Activated CD4-positive, alpha-beta T cell treated with anti-CD3 and anti-CD28 coated beads, Interleukin-2, amount 50 U/mL, for 24 hours (primary cell): ENCODE measurements at places on chromosomes 12 and 14.

- no peak for DNase-seq
Observed at GRCh38 chr12:41271489-41271888, 83.4 kb downstream of the PDZRN4 start.

GRCh38 chr12:10554228-10554755, 48.6 kb downstream of the EIF2S3B start:
- no peak for DNase-seq

- DNase-seq, result no peak
Observed at GRCh38 chr12:22656376-22656775, 31.4 kb downstream of the ETNK1 start.

GRCh38 chr12:107873223-107873622, 98.7 kb downstream of the ASCL4 start:
- DNase-seq, result no peak

DNA sequence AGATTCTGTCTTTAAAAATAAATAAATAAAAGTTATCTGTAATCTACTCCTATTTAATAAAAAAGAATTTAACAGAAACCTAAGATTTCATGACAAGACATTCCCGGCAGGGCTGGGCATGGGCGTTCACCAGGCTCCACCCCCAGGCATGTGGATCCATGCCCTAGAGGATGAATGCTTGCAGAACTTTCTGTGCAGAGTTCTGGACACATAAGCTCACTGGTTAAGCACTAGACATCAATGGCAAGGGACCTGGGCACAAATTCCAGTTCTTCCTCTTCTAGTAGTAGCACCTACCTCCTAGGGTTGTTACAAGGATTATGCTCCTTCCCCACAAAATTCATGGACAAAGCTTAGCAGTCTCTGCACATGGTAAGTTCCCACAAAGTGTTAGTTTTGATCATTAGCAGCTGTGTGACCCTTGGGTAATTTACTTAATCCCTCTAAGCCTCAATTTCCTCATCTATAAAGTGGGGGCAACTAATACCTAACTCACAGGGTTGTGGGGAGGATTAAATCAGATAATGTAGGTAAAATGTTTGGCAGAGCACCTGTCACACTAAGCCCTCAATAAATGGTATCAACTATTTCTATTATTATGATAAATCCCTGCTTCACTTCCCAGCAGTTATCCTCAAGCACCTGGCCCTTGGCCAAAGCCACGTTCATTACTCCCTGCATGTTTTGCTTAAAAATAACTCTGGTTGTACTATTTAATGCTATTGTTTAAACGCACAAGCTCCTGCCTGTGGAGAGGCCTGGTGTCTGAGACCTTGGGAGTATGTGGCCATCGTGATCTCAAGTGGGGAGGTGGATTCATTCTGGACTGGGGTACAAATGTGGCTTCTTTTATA, 9.8 kb downstream of the GALNT6 start:
- no peak for DNase-seq

DNA sequence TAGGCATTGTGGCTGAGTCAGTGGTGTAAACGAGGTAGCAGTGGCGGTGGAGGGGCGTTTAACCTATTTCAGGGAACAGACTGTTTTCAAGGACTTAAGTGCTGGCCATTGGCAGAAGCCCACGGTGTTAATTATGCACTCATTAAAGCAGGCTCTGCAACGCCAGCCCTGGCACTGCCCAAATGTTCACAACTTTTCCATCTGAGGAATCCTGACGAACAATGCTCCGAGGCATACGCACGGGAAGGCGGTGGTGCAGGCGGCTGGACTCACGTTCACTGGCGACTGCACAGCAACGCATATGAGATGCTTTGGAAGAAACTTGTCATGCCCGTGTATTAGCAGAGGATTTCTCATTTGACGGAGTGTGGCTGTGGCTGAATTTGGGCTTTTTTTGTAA, 70.6 kb upstream of the SLC24A4 start:
- DNase-seq, result no peak

DNA sequence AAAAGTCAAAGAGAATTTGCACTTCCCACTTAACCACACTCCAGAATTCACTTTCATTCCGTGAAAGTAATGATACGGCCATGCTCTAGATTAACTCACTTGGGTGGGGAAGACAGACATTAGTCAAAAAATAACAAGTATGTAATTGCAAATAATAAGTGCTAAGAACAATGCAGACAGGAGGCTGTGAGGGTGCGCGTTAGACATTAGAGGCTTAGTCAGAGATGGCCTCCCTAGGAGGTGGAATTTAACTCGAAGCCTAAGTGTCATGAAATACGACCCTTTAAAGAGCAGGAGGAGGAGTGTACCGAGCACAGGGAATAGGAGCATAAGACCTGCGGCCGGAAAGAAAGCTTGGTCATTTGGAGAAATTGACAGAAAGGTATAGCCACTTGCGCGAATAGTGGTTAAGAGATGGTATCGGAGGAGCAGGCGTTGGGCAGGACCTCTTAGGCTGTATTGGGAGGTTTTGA, 628 bp downstream of the SNRPF start:
- peak; percentile 4 for DNase-seq

GRCh38 chr12:117485984-117486839, 124.8 kb upstream of the NOS1 start:
- no peak for DNase-seq

DNA sequence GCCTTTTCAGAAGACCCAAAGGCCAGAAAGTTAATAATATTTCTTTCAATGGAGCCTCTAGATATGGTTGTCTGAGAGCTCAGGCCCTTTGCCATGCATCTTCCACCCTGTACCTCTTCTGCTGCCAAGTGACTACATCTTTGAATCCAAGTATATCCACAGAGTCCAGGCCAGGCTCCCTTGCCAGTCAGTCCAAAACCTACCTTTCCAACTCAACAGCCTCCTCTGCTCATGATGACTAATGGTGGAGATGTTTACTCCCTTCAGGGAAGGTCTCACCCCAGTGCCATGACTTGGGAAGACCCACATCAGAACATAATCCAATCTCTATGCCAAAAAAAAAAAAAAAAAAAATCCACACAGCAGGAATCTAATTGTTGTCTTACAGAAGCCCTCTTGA, 20.4 kb downstream of the TTC9 start:
- DNase-seq, result no peak

DNA sequence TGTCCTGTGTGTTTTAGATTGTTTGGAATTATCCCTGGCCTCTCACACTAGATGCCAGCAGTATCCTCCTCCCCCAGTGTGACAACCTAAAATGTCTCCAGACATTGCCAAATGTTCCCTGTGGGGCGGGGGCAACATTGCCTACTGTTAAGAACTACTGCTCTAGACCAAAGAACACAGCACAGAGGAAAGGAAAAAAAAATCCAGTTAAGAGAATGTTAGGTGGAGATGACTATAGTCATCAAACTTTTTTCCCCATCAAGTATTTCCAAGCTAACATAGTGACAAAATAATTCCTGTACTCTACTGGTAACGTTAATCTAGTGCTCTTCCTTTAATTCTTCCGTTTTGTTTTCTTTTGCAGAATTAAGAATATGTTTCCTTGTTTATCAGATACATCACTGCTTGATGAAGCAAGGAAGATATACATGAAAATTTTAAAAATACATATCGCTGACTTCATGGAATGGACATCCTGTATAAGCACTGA, 3.5 kb downstream of the CDKN1B start:
- no peak for DNase-seq

- no peak for DNase-seq
Observed at GRCh38 chr12:91163116-91163515, 19.5 kb downstream of the DCN start.

DNA sequence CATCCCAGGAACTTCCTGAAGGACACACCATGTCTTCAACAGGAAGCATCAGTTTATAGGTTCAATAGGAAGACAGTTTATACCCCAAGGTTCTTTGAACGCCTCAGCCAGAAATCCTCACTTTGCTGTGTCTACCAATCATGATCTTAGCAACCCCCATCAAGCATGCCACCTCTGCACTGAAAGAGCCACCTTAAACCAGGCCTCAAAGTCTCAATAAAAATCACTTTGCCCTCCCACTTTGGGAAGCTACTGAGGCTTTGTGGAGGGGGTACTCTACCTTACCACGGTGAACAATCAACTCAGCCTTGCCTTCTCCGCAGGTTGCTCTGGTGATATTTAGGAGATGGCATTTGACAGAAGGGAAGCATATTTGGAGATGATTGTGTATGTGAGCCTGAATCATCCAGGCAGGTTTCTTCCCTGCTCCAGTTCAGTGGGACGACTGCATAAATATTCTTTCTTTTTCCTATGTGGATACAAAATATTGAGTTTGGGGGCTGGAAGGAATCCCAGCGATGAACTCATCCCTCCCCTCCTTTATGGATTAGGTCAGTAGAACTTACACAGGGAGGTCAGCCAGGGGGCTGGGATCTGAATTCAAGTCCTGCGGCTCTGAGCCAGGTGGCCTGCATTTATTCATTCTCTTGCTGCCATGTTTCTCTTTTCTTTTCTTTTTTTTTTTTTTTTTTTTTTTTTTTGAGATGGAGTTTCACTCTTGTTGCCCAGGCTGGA, 42.8 kb upstream of the VASH1 start:
- DNase-seq, result no peak

GRCh38 chr14:93629643-93630042, 158.6 kb downstream of the PRIMA1 start:
- no peak for DNase-seq

GRCh38 chr12:10073261-10073660, 25.5 kb downstream of the CLEC1A start:
- no peak for DNase-seq

DNA sequence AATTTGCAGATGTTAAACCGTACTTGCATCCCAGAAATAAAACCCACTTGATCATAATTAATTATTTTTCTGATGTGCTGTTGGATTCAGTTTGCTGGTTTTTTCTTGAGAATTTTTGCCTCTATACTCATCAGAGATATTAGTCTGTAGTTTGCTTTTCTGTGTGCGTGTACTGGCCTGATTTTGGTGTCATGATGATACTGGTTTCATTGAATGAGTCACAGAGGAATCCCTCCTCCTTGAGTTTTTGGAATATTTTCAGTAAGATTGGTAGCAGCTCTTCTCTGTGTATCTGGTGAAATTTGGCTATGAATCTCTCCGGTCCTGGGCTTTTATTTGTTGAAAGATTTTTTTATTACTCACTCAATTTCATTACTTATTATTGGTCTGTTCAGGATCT, 100.4 kb upstream of the PMCH start:
- no peak for DNase-seq

DNA sequence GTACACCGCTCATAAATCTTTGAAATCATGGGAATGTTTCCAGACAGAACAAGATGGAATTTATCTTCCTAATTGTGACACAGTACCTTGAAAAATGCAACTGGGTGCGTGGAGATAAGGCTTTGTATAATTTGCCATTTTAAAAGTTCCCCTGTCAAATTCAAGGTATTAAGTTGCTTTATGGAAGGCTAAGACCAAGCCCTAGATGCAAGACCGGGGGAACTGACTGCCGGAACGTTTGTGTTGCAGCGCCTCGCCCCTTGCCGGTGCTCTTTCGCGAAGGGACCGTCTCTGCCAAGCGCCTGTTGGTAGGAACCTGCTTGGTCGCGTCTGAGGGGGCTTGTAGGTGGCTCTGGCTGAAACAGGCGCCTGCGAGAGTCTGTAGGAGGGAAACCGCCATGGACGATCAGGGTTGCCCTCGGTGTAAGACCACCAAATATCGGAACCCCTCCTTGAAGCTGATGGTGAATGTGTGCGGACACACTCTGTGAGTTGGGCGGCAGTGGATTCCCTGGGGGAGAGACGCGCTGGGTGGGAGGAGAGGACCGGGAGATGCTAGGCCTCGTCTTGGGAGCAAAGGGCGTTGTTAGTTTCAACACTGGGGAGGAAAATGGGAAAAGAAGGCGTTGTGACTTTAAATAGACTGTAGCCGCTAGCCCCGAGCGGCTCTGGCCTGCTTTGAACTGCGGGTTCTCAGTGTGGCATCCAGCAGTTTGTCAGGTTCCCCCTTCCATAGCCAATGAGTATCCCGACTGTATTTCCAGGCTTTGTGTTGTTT, at the start of gene MNAT1:
Gene MNAT1, plus strand, starts transcription at position 297 of the 778 bp plus-strand sequence. Its CDS starts 102 bp downstream, at position 399.
- DNase-seq, result peak; percentile 66

DNA sequence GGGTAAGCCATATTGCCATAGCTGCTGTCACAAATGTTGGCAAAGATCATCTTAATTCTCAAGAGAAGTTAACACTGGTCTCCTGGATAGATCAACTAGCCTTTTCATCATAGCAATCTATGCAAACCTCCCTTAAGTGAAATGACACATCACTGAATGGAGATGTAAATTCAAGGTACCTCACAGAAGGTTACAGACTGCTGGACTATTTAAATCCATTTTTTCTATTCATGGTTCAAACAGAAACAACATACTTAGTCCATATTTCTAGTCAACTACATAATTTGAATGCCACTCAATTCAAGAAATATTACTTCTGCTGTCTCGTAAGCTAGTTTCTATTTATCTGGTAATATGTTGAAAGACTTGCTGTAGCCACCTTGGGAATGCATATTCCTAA, 748.3 kb downstream of the C12orf50 start:
- DNase-seq, result no peak

DNA sequence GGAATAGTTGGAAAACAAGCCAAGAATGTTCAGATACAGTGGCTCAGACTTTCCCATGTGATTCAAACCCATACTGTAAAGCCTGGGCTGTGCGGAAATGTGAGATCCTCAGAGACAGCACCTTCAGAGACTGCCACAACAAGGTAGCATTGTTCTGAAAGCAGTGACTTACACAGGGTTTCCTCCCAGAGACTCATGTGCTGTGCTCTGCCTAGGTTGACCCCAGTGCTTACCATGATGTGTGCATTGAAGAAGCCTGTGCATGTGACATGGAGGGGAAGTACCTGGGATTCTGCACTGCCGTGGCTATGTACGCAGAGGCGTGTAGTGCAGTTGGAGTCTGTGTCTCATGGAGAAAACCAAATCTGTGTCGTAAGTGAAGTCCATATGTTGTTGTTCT, 219.4 kb downstream of the LRRK2 start:
- no peak for DNase-seq

GRCh38 chr14:34214961-34215360, 247.1 kb downstream of the SPTSSA start:
- DNase-seq, result no peak

DNA sequence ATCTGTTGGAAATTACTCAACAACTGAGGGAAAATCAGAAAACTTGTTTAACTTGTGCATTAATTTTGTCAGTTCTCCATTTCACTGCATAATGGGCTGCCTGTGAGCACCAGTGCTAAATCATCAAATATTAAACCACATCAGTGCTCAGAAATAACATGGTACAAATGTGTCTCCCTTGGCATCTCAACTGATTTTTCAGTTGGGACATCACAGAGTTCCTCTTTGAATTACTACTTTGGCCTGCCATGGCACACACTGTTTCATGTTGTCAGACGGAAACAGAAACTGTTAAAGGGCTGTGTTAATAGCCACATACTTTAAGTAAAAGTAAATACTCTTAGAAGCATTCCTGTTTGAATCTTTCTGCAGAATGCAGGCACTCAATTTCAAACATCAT, 42.1 kb upstream of the STRN3 start:
- DNase-seq, result no peak

GRCh38 chr12:93127107-93127560, 198.0 kb upstream of the EEA1 start:
- DNase-seq, result no peak

DNA sequence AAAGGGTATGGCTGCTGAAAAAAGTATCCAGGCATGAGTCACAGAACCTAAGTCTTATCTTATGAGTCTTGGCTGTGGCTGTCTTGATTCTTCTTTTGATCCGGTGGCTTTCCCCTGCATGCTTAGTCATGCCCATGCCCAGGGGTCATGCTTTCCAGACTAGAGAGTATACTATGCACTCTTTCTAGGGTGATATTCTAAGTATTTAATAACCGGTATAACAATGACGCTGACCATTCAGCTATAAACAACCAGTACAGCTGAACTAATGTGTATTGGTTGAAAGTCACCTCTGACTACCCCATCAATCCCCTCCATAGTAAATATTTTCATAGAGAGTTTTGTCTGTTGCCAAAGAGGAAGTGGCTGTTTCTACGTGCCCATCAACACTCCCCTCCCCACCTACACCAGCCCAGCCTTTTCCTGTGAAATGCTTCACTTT, 34.7 kb upstream of the NRXN3 start:
- no peak for DNase-seq
